ENCODE measurements at places on chromosomes 6 and 20. TPM values are rescaled to one million over a fixed set of nuclear protein-coding genes. Genes with fewer than 3 reads are reported as not detected.

Gene PGC
- not detected for total RNA-seq

DNA sequence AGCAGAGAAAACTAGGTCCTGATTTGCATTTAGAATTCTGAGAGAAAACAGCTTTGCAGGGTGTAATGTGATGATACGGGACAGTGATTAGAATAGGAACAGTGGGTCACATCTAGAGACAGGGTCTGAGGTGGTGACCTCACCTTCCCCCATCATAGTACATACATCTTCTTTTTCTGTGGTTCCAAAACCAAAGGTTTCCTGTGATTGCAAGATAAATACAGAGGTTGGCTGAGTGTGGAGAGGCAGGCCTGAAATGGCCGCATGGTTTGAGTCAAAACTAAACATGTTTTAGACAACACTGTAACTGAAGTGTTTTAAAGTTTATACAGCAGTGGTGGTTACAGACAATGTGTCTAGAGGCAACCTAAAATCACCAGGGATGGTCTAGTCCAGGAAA is 10.4 kb upstream of the NT5DC1 start:
- no peak for DNase-seq

DNA sequence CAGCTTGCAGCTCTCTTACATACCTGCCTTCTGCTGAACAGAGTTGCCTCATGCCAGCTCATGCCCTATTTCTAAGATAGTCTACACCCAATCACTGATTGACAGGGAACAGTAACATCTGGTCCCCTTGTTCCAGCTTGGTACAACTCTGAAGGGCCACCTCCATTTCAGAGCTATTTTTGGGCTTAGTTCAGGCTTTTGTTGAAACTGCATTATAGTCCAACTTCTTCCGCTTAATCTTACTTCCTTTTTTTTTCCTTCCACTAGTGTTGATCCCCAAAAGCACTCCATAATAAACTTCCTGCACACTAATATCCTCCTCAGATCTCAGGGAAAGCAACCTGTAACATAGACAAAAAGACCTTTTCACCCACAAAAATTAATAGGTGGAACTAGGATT is 65.7 kb upstream of the TNFRSF21 start:
- no peak for DNase-seq

Gene NT5DC1
- total RNA-seq: 57.7 TPM

DNA sequence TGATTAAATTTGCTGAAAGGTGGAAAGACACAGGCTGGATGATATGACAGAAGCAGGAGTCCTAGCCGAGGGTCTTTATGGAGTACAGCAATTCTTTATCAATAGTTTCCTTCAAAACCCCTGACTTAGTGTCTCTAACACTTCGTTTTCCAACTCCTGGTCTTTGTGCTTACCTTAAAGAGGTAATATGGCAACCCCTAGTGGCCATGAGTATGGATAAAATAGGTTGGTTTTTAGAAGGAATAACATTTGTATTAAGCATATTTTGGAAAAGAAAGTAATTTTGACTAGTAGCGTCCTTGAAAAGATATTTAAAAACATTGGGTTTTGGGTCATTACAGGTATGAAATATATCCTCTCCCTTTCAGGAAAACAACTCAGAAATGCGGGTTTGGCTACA is 51.9 kb downstream of the VGLL2 start:
- no peak for DNase-seq

Gene NAPB
- 6.0 TPM for total RNA-seq

GRCh38 chr6:122621638-122622037 is 11.4 kb downstream of the PKIB start:
- DNase-seq: no peak

Gene TCF15
- total RNA-seq: 10.0 TPM

Gene CCN2
- 45.2 TPM for total RNA-seq

DNA sequence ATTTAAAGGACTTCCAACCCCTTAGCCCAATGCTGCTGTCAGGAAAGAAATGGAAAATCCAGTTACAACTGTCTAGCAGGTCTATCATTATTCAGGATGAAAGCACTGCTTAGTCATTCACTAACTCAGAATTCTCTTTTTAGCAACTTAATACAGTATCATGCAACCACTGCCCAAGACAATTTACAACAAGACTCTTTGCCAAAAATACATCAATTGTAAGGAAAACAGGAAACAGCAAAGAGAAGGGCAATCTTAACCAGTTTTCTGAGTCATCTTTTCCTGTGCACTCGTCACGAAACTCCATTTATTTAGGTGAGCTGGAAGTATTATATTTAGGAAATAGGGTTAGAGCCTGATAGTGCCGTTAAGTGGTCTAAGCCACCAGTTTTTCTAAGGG is 1197.7 kb upstream of the CITED2 start:
- no peak for DNase-seq

GRCh38 chr6:74756923-74757322 is 448.9 kb downstream of the COL12A1 start:
- no peak for DNase-seq

Gene RAMACL
- 2.0 TPM for total RNA-seq

DNA sequence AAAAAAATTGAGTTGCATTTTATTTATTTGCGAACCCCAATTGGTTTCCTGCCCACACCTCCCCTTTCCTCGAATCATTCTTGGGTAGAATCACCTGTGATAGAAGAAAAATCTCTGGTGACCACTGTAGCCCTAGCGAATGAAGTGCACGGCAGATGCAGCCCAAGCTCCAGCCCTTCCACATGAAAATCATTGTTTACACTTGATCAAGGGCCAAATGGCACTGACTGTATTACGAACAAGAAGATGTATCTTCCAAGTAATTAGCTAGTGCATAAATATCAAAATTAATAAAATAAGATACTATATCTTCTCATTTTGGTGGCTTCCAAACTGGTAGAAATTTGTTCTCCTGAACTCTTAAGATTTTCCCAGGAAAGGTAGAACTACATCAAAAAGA is 93.4 kb upstream of the ARID1B start:
- DNase-seq: no peak

GRCh38 chr6:29723666-29724588 is 693 bp downstream of the HLA-F start:
- DNase-seq: peak; percentile 79

GRCh38 chr6:45365036-45365435 is 12.7 kb downstream of the SUPT3H start:
- DNase-seq: no peak

- DNase-seq: no peak
Observed at GRCh38 chr6:34223381-34223955, 13.2 kb upstream of the HMGA1 start.

- no peak for DNase-seq
Observed at GRCh38 chr6:96391776-96392360, 129.7 kb upstream of the UFL1 start.

DNA sequence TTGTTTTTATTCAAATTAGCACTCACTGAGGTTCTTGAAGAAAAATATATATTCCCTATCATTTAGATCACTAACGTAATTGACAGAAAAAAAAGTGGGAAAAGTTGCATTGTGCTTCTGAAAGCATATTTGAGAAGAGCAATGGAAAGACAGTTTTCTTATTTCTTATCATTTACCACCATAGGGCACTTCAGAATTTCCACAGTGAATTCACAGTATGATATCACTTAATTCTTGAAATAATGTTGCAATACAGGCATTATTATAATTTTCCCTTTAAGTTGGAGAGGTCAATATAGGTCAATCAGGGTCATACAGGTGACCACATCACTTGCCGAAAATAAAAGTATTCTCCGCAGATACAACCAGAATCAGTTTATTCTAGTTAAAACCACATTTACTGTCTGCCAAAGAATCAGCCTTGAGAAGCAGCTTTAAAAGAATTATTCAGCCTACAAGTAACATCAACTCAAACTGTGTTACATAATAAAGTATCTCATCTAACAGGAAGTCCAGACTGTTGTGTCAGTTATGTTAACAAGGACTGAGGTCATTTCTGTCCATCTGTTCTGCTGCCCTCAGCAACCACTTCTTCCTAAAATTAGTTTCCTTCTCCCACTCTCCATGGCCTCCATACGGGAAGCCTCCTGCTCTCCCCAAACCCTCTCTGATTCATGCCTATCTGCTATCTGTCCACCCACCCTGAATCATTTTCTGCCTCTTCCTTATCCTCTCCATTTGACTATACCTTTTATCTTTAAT is 121.2 kb downstream of the SIM1 start:
- DNase-seq: no peak

GRCh38 chr6:80959034-80959433 is 793.4 kb downstream of the TENT5A start:
- no peak for DNase-seq

GRCh38 chr6:108294297-108294726 is 542 bp upstream of the AFG1L start:
- DNase-seq: no peak

DNA sequence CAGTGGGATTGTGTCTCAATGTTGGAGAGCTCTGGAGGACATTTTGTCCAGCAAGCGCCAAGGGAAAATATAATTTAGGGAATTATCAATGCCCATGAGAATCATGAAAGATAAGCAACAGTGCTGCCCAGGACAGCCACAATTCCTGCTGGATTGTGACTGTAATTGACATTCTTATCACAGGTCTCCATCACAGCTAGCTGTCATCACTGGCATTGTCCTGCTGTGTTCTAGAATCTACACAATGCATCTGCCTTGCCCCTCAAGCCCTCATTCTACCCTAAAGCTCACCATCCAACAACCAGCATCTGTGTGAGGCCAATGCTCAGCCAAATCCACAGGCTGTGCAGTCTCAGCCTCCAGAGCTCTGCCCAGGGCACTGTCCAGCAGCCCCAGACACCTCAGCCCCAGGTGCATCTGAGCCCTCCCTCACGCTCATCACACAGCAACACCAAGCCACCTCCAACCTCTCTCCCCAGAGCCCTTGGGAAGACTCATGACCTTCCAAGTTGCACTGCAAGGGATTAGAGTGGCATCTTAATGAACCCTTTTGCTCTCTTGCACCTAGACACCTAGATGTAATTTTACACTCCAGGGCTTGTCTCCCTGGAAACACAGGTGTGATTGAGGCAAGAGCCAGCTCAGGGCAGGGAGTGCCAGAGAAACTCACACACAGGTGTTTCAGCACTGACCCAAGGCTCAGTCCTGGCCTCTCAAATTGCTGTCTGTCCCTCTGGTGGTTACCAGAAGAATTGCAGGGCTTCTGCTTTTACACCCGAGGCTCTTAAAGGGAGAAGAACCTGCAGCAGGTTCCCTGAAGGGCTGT is 85.2 kb upstream of the PHACTR3 start:
- DNase-seq: no peak

Gene TSBP1
- total RNA-seq: not detected

DNA sequence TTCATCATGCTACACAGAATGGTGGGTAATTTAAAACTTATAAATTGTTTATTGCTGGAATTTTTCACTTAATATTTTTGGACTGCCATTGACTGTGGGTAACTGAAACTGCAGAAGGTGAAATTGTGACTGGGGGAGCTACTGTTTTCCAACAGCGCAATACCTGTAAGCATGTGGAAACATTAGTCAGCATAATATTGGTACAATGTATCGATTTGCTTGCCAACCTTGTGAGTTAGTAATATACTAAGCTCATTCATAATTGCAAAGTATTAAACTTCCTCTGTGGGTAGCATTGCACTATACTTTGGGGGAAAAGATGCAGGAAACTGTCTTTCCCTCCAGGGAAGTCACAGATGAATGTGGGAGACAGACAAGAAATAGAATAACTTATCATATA is 766.5 kb downstream of the HDGFL1 start:
- DNase-seq: no peak

- peak; percentile 82 for DNase-seq
Observed at GRCh38 chr6:165850434-165851019, 187.5 kb upstream of the PDE10A start.

DNA sequence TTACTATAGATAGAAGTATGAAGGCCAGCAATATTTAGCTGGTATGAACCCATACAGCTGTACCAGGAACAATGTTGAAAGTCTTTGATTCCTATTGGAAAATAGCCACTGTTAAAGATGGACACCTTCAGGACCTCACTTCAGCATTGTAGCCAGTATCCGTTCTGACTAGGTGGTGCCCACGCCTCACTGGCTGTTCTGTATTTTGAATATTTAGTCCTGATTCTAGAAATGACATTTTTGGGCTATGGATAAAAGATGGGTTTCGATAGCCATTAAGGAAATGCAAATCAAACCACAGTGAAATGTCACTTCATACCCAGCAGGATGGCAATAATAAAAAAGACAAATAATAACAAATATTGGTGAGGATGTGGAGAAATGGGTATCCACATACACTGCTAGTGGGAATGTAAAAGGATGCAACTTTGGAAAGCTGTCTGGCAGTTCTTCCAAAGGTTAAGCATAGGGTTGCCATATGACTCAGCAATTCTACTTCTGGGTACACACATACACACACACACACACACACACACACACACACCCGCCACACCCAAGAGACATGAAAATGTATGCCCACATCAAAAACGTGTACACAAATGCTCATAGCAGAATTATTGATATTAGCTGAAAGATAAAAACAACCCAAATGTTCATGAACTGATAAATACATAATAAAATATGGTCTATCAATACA is 56.8 kb downstream of the UTRN start:
- no peak for DNase-seq

DNA sequence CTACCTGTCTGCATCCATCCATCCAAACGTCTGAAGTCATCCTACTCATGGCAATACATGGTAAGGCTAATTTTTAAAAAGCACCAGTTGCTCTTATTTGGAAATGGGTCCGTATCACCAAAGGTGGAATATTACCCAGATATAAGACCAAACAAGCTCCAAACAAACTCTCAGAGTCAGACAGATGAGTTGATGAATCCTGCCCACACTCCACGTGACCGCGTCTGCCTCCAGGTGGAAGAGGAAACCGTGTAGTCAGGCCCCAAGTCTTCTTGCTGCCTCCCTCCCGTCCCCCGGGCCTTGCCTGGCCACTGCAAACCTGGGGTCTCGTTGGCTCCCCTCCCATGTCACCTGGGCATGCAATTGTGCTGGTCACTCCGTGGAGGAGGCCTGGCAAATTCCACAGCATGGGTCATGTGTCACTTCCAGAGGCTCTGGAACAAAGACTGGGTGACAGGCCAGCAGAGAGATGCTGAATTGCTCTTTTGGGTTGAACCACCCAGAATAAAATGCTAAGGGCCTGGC is 31.8 kb downstream of the CTCFL start:
- DNase-seq: no peak

DNA sequence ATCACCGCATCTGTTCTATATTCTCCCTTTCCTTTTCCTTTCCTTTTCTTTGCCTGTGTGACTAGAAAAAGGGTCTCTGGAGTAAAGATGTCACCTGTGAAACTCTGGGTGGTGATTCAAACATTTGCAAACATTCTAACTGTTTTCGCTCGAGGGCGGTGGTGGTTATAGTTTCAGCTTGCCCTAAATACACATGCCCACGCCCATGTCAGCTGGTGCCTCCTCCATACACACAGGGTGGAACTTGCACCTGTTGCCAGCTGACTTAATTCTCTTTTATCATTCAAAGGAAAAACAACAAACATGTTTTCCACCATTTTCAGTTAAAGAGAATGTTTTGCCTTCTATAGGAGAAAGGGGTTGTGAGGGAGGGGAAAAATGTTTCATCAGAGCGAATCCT is 381.9 kb upstream of the ARID1B start:
- no peak for DNase-seq

GRCh38 chr6:106508834-106509233 is 120.5 kb downstream of the RTN4IP1 start:
- DNase-seq: no peak
